ENCODE measurements at places on chromosomes 2 and 18.

DNA sequence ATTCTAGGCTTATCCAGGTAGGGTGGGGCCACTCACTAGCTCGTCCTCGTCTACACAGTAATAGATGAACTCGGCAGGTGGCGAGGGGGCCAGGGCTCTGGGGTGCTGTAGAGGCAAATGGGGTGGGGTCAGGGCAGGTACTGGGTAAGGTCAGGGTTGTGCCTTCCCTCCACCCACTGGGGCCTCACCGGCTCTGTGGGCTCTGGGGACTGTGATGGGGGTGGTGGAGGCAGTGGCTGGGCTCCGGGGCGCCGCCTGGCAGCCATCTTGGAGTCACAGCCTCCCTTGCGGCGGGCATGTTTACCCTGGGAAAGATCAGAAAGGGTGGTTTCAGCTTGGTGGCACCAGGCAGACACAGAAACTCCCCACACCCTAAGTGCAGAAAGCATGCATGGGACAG is 6.4 kb downstream of the MBD1 start:
- DNase-seq, result no peak

GRCh38 chr18:45829855-45830254 is 4.4 kb downstream of the SIGLEC15 start:
- no peak for DNase-seq

DNA sequence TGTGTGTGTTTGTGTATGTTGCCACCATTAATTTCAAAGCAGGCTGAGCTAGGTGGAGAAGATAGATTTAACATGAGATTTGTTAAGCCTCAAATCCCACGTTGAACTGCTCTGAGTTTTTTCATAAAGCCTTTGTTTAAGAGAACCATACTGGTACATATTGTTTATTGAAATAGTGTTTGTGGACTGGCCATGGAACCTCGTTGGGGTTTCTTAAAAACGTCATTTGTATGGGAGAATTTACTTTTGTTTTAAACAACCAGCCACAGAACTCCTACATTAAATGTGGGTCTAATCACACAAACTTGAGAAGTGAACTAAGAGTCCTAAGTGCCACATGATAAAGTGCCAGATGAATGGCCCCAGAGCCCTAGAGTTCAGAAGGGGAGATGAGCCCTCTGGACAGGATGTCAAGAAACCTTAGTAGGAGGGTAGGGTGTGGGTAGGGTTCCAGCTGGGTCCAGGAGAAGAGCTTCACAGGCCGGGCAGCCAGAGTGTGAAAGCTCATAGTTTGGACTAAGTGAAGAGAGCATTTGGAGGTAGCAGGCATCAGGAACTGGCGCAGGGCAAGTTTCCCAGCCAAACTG is 120.6 kb upstream of the EML6 start:
- DNase-seq, result no peak

DNA sequence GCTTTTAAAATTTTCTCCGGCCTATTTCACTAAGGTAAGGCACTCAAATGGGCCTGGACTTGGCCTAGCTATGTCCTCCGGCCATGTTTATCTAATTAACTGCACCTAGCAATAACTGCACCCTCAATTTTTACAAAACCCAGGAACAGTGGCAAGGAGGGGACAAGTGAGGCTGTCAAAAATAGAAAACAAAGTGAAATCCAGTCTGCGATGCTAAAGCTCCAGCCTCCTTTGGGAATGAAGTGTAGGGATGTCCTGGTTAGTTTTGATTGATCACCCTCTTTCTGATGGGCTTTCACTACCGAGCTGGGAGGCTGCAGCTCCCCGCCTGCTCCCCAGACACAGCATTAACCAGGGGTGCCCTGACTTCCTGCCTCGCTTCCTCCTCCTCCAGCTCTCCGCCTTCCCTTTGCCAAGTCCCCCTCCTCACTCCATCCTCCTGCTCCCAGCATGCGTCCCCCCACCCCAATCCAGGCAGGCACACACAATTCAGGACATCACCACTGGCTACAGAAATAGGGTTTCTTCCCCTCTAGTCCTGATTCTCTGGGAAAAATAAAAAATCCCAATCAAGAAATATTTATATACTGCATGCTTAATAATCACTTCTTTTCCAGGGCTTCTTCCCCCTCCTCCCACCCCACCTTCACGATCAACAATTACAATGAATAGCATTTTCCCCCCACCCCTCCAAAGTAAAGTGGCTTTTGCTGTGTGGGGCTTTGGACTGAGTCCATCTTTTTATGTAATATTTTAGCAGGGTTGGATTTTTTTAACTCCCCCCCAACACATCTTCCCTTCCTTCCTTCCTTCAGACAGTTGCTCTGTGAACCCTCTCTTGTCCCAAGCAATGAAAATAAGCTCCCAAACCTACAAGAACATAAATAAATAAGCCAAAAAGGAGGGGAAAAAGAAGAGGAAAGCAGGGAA is 3.3 kb upstream of the POU3F3 start:
- DNase-seq, result no peak

DNA sequence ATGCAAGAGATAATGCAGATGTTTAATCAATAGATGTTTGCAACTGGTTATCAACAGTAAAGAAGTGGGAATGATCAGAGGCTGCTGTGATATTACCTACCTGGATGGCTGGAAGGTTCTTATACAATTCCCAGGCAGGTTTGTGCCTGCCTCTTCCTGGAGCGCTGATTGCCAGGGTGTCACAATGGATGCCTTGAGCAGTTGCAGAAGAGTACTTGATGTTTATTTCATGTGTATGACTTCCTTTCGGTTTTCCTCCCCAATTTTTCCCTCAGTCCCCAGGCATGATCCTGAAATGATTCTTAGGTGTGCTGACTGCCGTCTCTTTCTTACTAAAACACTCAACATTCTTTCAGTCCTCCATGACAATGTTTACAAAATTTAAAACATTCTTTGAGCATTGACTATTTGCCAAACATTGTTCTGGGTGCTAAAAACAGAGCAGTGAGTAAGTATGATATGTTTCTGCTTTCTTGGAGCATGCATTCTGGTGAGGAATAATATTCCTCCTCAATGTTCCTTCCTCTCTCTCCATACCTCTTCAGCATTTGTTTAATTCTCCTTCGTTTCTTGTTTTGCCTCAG is 416.6 kb upstream of the TRIB2 start:
- DNase-seq, result no peak

DNA sequence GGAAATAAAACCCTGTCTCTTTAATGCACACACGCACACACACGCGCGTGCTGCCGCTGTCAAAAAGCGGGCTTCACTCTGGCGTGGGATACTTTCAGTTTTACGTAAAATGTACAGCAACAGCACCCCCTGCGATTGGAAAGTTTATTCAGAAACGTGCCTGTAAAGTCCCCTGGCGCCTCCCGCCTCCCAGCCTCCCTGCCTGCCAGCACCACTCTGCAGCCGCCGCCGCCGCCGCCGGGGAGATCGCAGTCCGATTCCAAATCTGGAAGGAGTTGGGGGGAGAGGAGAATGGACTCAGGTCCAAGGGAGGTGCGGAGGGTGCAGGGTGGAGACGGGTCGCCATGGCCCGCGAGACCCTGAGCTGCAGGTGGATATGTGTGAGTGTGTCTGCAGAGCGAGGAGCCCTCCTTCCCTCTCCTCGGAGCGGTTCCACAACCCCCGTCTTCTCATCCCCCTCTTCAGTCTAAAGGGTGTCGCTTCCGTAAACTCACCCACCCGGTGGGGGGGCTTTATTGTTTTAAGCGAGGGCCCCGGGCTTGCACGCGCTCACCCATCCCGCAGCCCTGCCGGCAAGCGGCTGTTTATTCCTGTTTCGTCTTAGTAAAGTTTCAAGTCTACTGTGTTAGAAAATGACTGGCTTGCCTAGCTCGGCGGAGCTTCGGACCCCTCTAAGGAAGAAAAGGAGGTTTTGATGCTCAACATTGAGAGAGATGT is 1.8 kb upstream of the BCL11A start:
- DNase-seq, result peak; percentile 89

DNA sequence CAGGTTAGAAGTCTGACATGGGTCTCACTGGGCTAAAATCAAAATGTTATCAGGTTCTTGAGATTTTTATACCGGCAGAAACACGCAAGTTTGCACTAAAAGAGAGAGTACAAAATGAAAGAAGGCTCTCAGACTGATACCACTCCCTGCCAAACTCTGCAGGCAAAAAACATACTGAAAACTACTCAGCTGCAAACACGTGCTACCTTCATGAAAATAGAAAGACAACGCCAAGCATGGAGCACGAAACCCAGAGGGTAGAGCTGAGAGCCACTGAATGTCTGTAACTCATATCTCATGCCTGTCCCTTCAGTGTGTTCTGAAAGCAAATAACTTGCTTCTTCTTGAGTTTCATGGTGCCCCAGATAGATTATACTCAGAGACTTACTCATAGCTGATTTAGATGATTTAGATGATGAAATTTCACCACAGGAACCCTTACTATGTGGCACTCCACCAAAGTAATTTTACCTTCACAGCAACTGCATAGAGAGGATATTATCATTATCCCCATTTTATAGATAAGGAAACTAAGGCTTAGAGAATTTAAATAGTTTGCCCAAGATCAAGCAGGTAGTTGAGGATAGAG is 313.0 kb upstream of the SLC39A10 start:
- DNase-seq, result peak; percentile 31

GRCh38 chr18:78790511-78790910 is 189.1 kb upstream of the SALL3 start:
- no peak for DNase-seq

- DNase-seq, result no peak
These were observed 59.1 kb downstream of the ARL4C start for GRCh38 chr2:234437642-234438304.

Data from OCI-M1 (cell line).